ENCODE measurements at places on chromosomes 13 and 19.
A peak's percentile ranks its signal among the peaks of the same experiment; 100 is the strongest.

- H3K4me1 ChIP-seq, result no peaks in the 10 kb centered on the region
- DNase-seq, result no peak
- no peak overlapping the region for H3K27ac ChIP-seq
- no peaks in the 10 kb centered on the region for H3K36me3 ChIP-seq
Observed at GRCh38 chr13:29484796-29485195, 110.7 kb downstream of the SLC7A1 start.

GRCh38 chr19:3368441-3368795, 2.0 kb downstream of the NFIC start:
- no peaks in the 10 kb centered on the region for H3K36me3 ChIP-seq
- no peak overlapping the region for H3K4me3 ChIP-seq
- H3K27me3 ChIP-seq, result no peaks in the 10 kb centered on the region
- peaks cover 7% of the 10 kb centered on the region for H3K4me1 ChIP-seq
- H3K27ac ChIP-seq, result no peak overlapping the region
- no peak for DNase-seq

DNA sequence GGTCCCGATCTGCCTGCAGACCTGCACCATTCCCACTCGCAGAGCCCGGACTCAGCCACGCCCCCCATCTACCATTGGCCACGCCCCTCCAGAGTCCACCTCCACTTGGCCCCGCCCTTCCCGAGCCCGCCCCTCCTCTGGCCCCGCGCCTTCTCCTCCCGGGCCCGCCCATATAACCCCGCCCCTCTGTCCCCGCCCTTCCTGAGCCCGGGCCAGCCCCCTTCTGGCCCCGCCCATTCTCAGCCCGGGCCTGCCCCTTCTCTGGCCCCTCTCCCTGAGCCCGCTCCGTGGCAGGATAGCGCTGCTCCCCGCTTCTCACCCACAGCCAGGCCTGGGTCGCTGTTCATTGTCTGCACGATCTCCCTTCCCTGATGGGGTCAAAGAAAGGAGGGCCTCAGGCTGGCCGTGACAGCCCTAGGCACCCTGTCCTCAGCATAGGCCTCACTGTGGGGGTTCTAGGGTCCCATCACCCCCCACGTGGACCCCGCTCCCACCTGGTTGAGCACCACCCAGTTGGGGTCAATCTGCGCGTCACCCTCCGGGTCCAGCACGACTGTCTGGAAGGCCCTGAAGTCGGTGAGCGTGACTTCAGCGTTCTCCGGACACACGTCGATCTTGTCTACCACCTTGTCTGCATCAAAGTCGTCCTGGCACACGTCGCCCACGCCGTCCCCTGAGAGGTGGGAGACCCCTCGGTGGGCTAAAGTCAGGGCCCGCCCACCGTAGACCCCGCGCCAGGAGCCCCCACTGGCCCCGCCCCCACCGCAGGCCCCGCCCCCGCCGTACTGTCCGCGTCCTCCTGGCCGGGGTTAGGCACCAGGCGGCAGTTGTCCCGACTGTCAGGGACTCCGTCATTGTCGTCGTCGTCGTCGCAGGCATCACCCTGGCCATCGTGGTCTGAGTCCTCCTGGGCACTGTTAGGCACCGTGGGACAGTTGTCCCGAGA, 5.7 kb downstream of the COMP start:
- DNase-seq, result peak; percentile 58
- H3K27ac ChIP-seq, result no peak overlapping the region
- peaks cover 5% of the 10 kb centered on the region for H3K27me3 ChIP-seq
- H3K36me3 ChIP-seq, result no peaks in the 10 kb centered on the region

DNA sequence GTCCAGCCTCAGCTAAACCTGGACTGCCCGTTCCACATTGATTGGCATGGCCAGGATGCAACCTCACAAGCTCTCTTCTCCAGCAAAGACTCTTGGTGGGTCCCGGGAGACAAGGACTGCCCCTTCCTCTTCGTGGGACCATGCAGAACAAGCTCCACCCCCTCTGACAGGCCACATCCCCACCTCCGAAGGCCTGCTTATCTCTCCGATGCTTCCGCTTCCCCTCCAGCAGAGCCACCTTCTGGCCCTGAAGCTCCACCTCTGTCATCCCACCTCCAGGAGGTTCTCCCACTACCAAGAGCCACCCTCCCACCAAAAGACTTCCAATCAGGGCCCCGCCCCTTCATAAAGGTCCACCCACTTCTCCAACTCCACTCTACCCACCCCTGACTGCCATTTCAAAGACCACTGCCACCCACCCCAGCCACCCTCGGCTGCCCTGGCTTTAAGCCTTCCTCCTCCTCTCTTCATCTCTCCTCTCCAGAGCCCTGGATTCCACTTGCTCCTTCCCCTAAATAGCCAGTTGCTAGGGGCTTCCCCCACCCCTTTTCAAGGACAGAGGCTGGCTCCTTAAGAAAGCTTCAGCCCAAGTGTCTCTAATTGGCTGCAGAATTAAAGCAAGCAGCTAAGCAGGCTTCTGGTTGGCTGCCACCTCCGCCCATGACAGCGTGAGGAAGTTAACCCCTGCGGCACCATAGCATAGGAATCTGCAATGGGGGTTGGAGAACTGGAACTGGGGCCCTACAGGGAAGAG, 9.9 kb downstream of the LRFN1 start:
- no peak overlapping the region for H3K27ac ChIP-seq
- H3K4me1 ChIP-seq, result peaks cover 6% of the 10 kb centered on the region
- H3K27me3 ChIP-seq, result no peaks in the 10 kb centered on the region
- H3K36me3 ChIP-seq, result peaks cover 21% of the 10 kb centered on the region
- no peak overlapping the region for H3K4me3 ChIP-seq

GRCh38 chr13:35140831-35141230, 198.8 kb downstream of the NBEA start:
- no peaks in the 10 kb centered on the region for H3K4me1 ChIP-seq
- DNase-seq, result no peak
- no peak overlapping the region for H3K4me3 ChIP-seq
- no peaks in the 10 kb centered on the region for H3K36me3 ChIP-seq
- no peak overlapping the region for H3K27ac ChIP-seq

GRCh38 chr13:100899720-100900316, 225.2 kb upstream of the TMTC4 start:
- no peaks in the 10 kb centered on the region for H3K36me3 ChIP-seq
- no peak overlapping the region for H3K27ac ChIP-seq
- H3K4me3 ChIP-seq, result no peak overlapping the region
- no peak for DNase-seq
